ENCODE measurements at places on chromosomes 1 and 21.

GRCh38 chr1:174480324-174480723 is 32.6 kb downstream of the GPR52 start:
- no peak for DNase-seq

- DNase-seq = no peak
These were observed 414.3 kb downstream of the SETD4 start for GRCh38 chr21:35645991-35646390.

GRCh38 chr21:41076064-41076463 is 91.9 kb upstream of the BACE2 start:
- DNase-seq = no peak

- no peak for DNase-seq
These were observed at the start of gene MAP10 for GRCh38 chr1:232805269-232806185. TSS of gene MAP10 (plus strand) at chr1:232805416. CDS start at chr1:232805450, 34 bp downstream.

DNA sequence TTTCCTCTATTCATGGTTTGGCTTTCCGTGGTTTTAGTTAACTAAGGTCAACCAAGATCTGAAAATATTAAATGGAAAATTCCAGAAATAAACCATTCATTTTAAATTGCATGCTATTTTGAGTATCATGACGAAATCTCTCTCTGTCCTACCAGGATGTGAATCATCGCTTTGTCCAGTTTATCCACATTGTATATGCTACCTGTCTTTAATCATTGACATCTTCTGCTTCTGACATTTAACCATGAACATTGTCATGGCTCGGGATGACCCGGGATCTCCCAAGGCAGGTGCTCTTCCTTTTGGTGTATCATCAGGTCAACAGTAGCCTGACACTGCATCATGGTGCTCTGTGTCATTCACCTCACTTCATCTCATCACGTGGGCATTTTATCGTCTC is 125.5 kb upstream of the HNRNPU start:
- DNase-seq = no peak

- DNase-seq = no peak
These were observed 185.3 kb downstream of the RERE start for GRCh38 chr1:8632102-8632501.

GRCh38 chr1:9643351-9644256 is 7.9 kb upstream of the PIK3CD start:
- DNase-seq = no peak

DNA sequence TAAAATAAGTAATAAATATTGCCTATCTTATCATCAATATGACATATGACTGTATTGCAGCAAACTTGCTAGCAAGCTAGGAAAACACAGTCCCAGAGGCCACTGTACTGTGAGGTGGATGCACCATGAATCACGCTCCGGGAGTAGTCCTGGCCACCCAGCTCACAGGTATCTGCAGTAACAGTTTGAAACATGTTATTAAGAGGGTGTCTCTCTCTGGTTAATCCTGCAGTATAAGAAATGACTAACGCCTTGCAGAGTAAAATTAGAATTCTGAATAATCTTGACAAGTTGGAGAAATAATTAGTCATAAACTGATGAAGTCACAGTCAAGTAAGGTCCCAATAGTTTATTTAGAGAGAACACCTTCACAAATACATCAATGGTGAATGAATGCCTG is 34.0 kb upstream of the DPT start:
- DNase-seq = no peak

DNA sequence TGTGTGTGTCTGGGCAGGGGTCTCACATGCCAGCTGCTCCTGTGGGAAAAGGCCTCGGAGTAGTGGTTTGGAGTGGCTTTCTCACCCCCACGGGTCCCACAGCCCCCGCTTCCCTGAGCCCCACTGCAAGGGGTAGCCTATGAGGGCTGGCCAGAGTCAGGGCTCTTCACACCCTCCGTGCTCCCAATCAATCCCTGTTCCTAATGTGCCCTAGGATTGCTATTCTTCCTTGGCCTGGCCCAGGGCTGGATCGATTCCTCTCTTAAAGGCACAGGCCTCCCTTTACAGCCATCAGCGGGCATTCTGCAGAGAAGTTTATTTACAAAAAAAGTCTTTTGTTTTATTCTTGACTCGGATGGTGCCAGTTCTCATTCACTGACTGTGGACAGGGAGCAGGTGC is 19.3 kb upstream of the ACTL8 start:
- no peak for DNase-seq

DNA sequence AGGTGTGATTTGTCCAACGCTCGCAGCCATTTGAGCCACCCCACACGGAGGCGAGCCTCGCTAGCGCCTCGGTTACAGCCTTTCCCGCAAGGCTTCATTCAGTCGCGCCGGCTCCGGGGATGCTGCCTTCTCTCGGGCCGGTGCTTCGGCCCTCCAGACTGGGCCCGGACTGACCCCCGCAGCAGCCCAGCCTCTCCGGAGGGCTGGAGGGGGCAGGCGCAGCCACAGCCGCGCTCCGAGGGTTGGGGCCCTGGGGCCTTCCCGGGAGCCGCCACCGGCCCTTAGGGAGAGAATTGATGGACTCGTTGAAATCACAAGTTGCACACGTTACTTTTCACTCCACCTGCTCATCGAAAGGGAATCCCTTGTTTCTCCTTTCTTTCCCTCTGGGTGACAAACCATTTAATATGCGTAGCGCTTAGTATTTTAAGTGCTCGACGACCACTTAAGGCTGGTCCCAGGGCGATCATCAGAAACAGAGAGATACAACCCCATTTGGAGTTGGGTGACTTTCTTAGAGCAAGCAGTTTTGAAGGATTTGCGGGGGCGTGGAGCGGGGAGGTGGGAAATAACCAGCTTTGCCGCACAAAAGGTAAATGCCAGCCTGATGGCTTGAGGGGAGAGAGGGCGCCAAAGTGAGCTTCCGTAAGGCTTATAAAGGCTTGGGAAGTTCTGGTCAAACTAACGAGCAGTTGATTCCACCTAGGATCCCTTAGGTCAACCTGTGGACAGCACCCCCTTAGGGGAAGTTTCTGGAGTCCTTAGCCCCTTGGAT is 24.6 kb upstream of the ENAH start:
- DNase-seq = no peak

GRCh38 chr1:63713627-63714481 is 60.0 kb upstream of the ROR1 start:
- DNase-seq = no peak

DNA sequence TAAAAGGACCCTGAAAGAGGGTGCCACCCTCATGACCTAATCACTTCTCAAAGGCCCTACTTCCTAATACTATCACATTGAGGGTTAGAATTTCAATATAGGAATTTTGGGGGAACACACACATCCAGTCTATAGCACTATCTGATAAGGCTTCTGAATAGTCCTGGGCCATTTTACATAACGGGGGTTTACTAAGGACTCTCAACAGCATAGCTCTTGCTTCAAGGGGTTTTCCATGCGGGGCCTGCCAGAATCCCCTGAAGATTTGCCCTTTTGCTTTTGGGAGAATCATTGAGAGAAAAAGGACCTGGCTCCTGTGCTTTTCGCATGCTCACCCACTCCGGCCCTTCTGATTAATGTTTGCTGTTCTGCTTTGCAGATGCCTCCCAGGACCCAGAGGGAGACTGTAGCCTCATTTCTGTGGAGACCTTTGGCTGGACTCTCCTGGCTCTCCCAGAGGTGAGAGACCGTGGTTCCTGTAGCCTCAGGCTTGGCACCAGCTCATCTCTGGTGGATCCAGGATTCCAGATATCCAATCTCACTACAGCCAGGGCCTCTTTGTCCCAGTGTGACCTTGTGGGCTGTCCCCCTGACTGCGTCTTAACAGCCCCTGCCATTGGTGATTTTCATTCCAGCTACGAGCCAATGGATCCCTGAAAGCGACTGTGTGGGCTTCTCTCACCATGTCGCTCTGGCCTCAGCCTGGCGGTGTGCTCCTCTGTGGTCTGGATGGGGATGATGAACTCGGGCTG is 72.6 kb downstream of the DDR2 start:
- no peak for DNase-seq

- no peak for DNase-seq
These were observed 30.8 kb upstream of the EPS8L3 start for GRCh38 chr1:109794319-109795132.

- DNase-seq = peak; percentile 1
These were observed 182.6 kb downstream of the VAV3 start for GRCh38 chr1:107782217-107782845.

DNA sequence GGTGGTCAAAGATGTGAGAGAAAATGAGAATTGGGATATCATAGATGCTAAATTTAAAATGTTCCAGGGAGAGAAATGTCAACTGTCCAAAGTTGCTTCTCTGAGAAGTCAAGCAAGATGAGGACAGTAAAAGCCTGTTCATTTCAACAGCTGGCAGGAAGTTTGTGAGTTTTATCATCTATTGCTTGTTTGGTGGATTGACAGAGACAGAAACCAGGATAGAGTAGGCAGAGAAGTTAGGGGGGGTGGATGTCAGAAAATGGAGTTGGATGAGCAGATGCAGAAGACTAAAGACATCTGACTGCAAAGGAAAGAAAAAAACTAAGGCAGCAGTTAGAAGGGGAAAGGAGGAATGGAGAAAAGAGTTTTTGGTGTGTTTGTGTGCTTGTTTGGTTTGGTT is 78.4 kb downstream of the AK5 start:
- DNase-seq = no peak

GRCh38 chr1:29736582-29737188 is 500.4 kb downstream of the PTPRU start:
- DNase-seq = no peak

DNA sequence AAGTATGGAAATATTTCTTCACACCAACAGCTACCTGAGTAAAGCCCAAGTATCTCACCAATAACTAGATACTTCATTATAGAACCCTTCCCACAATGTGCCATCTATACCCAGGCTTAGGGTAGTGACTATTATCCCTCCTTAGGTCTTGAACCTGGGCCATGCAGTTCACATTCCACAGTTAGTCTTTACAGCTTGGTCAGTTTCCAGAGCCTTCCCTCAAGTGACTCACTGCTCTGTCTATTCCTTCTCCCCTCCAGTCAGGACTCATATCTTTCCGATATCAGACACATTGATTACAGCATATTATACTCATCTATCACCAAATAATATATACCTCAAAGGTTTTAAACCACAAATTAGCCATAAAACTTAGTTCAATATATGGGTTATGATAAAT is 23.6 kb downstream of the VAMP4 start:
- DNase-seq = no peak

- DNase-seq = no peak
These were observed 107.1 kb upstream of the ERRFI1 start for GRCh38 chr1:8133190-8133589.

- no peak for DNase-seq
These were observed 457.2 kb upstream of the ADAMTS5 start for GRCh38 chr21:27423906-27424595.

DNA sequence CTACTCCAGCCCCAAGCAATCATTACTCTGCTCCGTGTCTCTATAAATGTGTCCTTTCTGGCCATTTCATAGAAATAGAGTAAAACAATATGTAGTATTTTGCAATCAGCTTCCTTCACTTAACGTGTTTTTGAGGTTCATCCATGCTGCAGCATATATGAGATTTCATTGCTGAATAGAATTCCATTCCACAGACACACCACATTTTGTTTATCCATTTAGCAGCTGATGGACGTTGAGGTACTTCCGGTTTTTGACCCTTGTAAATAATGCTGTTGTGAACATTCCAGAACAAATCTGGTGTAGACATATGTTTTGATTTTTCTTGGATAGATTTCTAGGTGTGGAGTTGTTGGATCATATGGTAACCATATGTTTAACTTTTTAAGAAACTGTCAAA is 30.7 kb downstream of the ADAM30 start:
- DNase-seq = no peak

DNA sequence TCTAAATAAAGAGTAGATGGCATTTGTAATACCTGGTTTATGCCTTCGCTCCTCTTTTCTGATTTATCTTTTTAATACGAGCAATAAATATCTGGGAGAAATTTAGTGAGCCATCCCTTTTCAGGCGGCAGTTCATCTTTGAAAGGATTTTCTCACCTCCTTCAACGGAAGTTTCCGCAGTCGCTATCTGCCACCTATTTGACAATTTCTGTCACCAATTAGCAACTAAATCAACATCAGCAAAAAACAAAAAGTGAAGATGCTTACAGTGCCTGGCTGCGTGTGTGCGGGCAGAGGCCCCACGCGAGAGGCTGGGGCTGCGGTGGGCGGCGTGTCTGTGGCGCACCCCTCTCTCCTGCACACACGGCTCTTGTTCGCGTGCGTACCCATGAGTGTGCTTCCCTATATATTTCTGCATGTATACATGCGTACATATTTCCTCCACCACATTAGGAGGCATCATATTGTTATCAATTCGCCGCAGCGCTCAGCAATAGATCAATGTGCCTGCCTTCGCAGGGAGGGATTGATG is 117.3 kb upstream of the BARHL2 start:
- no peak for DNase-seq

GRCh38 chr1:27979859-27980201 is 20.1 kb downstream of the XKR8 start:
- no peak for DNase-seq

GRCh38 chr1:153631047-153632022 is 2.5 kb upstream of the CHTOP start:
- DNase-seq = no peak

DNA sequence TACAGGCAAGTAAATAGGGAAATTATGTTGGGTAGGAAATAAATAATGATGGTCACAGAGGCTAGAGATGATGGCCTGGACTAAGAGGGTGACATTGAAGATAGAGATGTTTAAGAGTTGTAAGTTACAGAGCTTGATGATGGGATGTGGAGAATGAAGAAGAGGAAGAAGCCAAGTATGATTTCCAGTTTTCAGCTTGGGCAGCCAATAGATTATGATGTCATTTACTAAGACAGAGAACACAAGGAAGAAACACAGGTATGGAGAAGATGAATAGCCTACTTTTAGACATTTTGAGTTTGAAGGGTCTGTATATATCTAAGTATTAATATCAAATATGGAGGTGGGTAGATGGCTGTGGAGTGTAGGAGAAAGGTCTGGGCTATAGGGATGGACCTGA is 56.0 kb upstream of the PRELP start:
- no peak for DNase-seq

GRCh38 chr21:46206163-46207005 is 22.1 kb upstream of the SPATC1L start:
- DNase-seq = no peak

- DNase-seq = no peak
These were observed 47.9 kb upstream of the PRKACB start for GRCh38 chr1:84096176-84096575.

DNA sequence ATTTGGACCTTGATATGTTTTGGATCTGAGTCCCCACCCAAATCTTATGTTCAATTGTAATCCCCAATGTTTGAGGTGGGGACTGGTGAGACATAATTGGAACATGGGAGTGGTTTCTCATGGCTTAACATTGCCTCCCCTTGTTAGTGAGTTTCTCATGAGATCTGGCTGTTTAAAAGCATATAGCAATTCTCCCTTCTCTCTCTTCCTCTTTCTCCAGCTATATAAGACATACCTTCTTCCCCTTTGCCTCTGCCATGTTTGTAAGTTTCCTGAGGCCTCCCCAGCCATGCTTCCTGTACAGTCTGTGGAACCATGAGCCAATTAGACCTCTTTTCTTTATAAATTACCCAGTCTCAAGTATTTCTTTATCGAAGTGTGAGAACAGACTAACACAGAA is 692.4 kb downstream of the KCNT2 start:
- no peak for DNase-seq

GRCh38 chr1:54883349-54884102 is 3.5 kb downstream of the DHCR24 start:
- no peak for DNase-seq

GRCh38 chr21:33858667-33859372 is 56.8 kb downstream of the ATP5PO start:
- DNase-seq = no peak

GRCh38 chr1:81232420-81232819 is 568.3 kb upstream of the ADGRL2 start:
- DNase-seq = no peak
